ENCODE measurements at places on chromosomes 1 and 21.

- DNase-seq: no peak
These were observed 180.2 kb downstream of the C1orf21 start for GRCh38 chr1:184567009-184567408.

- no peak for DNase-seq
These were observed 5.1 kb upstream of the S100A10 start for GRCh38 chr1:151998611-151999362.

GRCh38 chr1:65412984-65413375 lies 7.5 kb upstream of the LEPR start:
- no peak for DNase-seq

DNA sequence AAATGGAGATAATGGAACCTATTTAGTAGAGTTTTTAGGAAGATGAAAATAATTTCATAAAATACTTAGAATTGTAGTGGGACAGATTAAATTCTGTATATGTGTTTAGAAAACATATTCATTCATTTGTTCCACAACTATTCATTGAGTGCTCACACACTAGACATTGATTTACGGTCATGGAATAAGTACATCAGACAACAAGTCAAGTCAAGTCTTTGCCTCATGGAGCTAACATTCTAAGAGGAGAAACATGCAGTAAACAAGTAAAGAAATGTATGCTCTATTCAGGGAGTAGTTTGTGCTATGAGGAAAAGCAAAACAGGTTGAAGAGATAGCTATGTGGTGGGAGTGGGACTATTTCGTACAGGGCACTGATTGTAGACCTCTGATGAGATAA lies 9.0 kb downstream of the BTBD19 start:
- no peak for DNase-seq

DNA sequence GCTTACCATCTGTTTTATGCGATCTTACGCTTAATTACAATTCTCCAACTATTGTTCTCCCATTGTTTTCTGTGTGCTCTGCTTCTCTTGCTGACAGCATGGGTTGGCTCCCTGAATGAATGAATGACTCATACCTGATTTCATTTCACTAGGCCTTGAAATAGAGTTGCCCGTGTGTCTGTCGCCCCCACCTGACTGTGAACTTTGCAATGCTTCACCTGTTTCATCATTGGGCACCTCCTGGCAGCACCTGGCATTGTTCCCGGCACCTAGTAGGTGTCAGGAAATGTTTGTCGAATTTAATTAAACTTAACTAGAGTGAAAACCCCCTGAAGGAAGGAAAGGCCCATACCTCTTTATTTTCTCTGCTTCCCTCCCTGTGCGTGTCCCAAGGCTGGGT lies 120.5 kb upstream of the KLHDC7A start:
- DNase-seq: no peak

DNA sequence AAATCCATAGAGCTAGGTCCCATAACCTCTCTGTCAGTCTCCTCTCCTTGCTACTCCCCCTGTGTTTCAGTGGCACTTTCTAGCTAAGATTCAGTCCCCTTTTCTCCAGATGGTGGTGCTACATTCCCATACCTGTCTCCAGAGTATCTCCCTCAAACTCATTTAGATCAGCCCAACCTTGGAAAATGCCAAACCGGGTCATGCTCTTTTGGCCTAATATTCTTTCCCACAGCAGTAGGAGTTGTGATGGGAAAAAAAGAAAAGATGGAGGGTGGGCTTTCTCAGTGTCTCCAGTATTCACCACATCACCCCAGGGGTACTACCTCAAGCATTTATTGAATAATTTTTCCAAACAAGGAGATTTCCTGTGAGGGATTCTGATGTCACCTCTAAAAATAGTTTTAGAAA lies 3.2 kb upstream of the RXFP4 start:
- peak; percentile 76 for DNase-seq

DNA sequence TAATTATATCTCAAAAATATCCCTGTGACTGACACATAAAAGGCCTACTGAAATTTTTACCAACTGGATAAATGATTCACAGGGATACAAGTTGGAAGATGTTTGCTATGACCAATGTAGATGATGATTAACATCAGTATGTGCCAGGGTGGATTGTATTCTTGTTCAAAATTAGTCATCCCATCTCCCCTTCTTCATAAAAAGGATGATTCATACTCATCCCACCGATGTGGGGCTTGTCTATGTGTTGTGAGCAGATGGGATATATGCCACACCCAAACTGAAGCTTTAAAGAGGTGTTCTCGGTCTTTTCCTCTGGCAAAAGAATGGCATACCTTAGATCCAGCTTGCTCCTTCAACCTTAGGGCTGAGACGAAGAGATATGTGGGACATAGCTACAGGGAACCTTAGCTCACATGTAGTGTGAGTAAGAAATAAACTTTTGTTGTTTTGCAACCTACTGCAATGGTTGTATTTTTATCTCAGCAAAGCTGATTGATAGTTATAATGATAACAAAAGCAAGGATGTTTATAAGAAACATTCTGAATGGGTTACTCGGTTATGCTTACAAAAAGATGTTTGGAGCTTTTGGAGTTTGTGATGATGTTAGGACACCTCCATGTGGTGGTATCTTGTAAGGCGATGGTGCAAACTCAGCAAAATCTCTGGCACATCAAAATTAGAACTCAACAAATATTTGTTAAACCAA lies 29.4 kb downstream of the SPATA17 start:
- peak; percentile 24 for DNase-seq

DNA sequence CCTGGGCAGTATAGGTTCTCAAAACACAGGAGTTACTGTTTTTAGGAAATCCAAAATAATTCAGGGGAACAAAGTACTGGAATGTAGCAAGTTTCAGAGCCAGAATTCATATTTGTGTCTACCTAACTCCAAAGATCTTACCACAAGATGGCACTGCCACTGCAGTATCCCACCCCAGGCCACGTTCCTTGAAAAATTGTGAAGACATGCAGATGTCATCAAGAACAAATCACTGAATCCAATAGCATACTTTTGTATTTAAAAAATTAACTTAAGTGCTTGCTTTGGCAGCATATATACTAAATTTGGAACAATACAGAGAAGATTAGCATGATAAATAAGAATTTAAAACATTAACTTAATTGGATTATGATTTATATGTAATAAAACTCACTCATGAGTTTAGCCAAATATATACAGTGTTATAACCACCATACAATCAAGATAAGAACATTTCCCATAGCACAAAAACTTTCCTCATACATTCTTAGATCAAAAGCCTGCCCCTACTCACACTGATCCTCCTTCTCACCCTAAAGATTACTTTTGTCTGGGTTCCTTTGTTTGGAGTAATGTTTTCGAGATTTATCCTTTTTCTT lies 209.9 kb downstream of the FAF1 start:
- DNase-seq: no peak

GRCh38 chr1:209103092-209103491 lies 480.4 kb upstream of the CAMK1G start:
- DNase-seq: no peak

DNA sequence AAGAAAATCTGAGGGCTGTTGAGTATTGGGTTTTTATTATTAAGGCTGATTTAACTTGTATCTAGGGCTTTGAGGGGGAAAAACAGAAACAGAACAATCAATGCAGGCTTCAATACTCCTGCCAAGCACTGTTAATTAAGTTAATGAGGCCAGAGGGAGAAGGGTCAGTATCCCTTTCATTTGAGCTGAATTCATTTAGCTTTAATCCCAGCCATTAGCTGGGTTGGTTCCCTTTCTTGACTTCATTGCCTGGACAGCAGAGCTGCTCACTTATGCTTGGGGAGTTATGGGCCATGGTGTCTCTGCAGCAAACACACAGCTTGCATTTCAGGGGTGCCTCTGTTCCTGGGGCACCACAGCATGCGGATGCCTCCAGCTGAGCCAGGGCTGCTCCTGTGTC lies 16.3 kb downstream of the TLR5 start:
- DNase-seq: no peak

All from activated CD4-positive, alpha-beta T cell treated with anti-CD3 and anti-CD28 coated beads, Interleukin-10, Interleukin-2, amounts not matched to agents 100 ng/mL and 50 ng/mL, durations not matched to agents 16 hours and 8 hours (primary cell).